ENCODE measurements at places on chromosomes 3 and 15.
A peak's percentile ranks its signal among the peaks of the same experiment; 100 is the strongest.

DNA sequence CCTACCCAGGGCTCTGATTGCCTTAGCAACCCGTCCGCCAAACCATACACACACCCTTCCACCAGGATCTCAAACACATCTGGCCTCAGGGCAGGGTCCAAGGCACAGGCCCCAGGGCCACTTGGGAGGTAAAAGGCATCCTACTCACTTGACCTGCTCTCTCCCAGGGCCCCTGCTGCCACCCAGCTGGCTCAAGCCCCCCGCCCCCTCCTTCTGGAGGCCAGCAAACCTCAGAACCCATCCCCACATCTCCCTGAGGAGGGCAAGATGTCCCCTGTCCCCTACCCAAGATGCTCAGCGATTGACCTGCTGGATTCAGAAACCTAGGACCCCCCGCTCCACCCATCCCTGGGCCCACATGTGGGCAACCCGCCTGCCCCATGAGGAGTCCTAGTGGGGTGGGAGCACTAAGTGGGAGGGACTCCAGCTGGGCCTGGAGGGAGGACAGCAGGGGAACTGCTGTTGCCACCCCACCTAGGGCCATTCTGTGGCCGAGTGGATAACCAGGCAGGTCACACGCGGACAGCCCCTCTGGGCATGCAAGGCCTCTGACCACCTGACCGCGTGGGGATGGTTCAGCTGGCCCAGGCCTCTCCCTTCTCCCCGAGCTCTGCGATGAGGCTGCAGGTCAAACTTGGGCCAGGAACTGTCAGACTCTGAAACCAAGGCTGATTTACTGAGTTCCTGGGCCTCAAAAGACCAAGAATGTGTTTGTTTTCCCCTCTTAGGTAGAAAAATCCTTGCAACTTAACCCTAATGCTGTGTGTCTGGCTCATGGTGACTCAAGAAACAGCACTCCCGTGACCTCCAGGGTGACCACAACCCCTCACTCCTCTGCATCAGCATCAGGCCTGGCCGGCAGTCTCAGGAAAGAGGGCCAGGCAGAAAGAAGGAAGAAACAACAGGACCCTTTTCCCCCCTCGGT, 4.2 kb downstream of the MFGE8 start:
- no peak for DNase-seq

DNA sequence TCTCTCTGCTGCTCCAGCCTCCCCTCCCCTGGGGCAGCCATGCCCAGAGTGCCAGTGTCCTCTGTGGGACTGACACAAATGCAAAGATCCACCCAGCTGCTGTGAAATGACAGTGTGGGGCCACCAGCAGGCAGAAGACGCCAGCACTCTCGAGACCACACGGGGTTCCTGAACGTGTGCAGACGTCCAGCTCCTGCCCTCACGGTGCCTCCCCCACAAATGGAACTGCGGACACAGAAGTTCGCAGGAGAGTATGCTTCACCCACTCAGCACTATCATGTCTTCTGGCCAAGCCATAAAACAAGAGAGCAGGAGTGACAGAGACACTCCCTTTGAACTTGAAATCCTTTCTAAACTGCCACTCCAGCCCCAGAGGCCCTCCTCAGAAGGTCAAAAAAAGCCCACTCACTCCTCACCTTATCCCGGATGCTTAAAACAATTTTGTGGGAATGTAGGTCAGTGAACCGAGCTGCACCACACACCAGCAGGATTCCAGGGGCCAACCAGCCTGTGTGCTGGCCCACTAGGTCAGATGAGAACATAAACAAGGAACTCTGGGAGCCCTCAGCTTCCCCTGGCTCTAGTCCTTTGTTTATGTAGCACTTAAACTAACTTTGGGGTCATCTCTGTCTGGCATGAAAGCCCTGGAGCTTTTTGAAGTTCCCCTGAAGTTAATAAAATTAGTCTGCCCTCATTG, 112.6 kb downstream of the DNAJB8 start:
- DNase-seq: no peak

DNA sequence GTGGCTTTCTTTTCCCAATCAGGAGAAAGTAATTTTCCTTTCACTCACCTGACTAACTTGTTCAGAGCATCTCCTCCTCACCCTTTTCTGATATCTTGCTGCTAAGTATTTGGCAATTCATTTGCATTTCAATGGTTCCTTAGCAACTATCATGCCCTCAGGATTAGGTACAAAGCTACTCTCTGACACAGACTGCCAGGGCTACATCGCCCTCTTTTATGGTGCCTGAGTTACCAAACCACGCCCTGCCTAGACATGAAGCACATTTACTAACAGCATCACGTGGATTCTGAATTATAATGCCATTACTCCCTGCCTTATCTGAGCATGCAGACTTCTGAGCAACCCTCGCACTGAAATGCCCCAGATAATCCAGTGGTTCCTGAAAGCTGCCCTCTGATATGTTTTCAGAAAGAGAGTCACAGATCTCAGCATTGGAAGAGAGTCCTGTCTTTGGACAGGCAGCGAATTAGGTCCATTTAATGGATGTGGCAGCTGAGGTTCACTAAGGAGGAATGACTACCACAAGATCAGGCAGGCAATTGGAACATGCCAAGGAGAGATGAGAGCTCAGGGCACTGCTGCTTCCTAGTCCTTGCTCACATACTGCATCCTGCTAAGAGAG, 14.5 kb downstream of the EPHB1 start:
- no peak for DNase-seq

DNA sequence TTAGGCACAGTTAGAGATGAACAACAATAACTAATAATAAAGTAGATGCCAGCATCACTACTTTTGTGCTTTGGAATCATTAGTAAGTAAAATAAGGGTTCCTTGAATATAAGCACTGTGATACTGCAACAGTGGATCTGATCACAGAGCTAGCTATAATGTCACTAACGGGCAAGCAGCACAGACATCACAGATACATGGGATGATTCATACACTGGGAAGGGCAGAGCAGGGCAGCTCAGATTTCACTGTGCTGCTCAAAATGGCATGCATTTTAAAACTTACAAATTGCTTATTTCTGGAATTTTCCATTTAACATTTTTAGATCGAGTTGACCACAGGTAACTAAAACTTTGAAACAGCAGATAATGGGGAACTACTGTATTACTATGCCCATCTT, 476.6 kb downstream of the FHIT start:
- no peak for DNase-seq

DNA sequence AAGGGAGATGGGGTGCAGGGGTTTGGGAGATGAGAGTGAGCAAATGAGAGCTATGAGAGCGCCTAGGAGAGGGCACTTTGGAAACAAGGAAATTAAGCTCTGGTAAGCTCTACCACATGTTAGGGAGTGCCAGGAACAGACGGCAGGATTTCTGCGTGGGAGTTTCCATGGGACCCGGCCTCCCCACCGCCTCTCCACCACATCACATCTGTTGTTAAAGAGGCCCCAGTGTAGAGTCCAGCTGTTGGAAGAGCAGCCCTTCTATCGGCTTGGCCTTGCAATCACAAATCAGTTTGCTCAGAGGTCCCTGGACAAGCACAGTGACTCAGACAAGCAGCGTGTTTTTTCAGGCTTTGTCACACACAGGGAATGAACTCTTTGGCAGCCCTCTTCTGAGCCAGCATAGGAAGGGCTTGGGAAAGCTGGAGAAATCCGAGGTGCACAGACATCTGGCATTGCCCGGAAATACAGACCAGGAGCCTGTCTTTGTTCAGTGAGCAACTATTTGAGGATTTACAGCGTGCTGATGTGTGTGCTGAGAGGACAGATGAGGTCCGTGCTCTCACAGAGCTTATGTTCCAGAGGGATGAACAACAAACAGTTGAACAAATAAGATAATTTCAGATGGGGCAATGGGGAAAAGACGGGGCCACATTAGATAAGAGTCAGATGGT, 370.6 kb upstream of the PROK2 start:
- peak; percentile 78 for DNase-seq

- DNase-seq: no peak
These were observed 33.4 kb upstream of the PRR23E start for GRCh38 chr3:127159543-127159942.

GRCh38 chr3:63364910-63365309, 86.8 kb downstream of the SYNPR start:
- no peak for DNase-seq

GRCh38 chr3:193816656-193817311, 223.8 kb downstream of the OPA1 start:
- peak; percentile 26 for DNase-seq

DNA sequence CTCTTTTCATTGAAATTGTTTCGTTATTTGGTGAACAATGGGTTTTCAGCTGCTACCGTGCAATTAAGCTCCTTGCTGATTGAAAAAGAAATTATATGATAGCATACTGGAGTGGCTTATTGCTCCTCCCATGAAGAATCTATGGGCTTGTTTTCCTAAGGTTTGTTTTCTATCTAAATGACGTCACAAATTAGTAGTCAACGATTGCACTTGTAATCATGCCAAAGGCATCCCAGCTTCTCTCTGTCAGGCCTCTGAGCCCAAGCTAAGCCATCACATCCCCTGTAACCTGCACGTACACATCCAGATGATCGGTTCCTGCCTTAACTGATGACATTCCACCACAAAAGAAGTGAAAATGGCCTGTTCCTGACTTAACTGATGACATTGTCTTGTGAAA, 388.0 kb upstream of the LMCD1 start:
- DNase-seq: no peak

DNA sequence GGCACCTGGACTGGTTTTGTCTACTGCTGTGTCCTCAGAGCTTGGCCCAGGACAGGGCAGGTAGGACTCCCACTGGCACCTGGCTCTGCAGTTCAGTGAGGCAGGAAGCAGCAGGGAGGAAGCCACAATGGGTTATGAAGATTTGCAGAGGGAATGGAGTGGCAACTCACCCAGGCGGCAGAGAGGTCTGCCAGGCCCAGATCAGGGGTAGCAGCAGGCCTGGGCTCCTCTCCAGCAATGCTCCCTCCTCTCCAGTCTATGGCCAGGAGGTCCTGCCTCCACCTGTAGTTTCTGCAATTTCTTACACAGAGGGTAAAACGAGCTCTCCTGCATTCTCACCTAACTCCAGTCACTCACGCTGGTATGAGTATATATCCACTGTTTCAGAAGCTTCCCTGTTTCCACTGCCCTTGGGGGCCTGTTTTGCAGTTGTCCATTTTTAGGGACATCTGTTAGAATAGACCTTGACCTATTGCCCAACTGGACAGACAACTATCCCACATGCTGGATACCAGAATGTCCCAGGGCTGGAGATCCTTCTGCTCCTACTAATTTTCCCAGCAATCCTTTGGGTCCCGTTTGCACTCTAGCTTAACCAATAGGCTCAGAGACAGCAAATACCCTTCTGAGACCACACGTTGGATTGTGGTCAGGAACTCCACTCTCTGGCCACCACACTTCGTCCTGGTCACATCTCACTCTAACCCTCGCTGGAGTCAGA, 35.2 kb downstream of the HMCES start:
- DNase-seq: no peak

- DNase-seq: no peak
These were observed 426.5 kb upstream of the RASGRP1 start for GRCh38 chr15:38991126-38991525.

- DNase-seq: no peak
These were observed 136.9 kb downstream of the FRMD5 start for GRCh38 chr15:44058126-44058525.

GRCh38 chr3:25448750-25449692, 21.0 kb downstream of the RARB start:
- peak; percentile 93 for DNase-seq

- no peak for DNase-seq
These were observed 49.1 kb downstream of the IQSEC1 start for GRCh38 chr3:13023971-13024764.

- DNase-seq: no peak
These were observed 18.7 kb downstream of the WWTR1 start for GRCh38 chr3:149639093-149639486.

DNA sequence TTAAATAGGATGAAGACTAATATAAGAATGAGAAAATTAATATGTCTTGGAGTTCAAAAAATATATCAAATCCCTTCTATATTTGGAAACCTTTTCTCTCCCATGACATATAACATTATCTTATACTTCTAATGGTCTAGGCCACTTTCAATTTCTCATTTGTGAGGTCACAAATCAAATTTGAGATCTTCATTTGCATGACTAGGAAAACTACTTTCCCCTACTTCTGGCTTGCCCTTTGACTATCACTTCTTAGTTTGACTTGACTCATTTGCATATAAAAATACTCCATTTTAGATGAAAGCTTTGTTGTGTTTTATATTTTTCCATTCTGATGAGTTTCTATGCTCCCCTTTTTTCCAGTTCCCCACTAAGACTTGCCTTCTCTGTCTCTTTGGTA, 598.6 kb upstream of the TBL1XR1 start:
- DNase-seq: no peak

GRCh38 chr3:98603580-98603979, 10.2 kb upstream of the CPOX start:
- DNase-seq: no peak

- DNase-seq: no peak
These were observed 61.3 kb downstream of the TBL1XR1 start for GRCh38 chr3:177135841-177136492.

GRCh38 chr15:98380721-98381120, 267.6 kb upstream of the IGF1R start:
- DNase-seq: no peak

- DNase-seq: no peak
These were observed 3.6 kb downstream of the PRICKLE2 start for GRCh38 chr3:64221571-64222257.

DNA sequence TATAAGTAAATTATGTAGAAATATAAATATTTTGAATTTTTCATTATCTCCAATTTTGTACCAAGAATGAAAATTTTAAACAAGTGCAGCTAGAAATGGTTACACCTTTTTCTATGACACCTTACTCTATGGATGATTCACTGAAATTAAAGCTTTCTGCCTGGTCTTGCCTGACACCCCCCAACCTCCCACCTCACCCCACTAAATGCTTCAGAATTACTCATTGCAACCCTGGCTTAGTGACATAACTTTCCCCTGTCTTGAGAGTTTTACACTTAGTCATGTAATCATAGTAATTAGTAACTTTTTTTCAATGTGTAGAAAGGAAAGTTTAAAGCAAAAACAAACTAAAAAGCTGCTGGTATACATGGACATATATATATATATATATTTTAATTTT, 42.0 kb upstream of the MEIS2 start:
- no peak for DNase-seq

- DNase-seq: no peak
These were observed 205.2 kb upstream of the NANOGP8 start for GRCh38 chr15:35290301-35290721.

GRCh38 chr3:82376883-82377282, 615.4 kb upstream of the GBE1 start:
- DNase-seq: no peak

All from smooth muscle cell of the brain vasculature (primary cell).